Activated CD8-positive, alpha-beta memory T cell treated with anti-CD3 and anti-CD28 coated beads for 1 hour (primary cell): ENCODE measurements at places on chromosomes 3 and 15.

- DNase-seq, result no peak
Measured at GRCh38 chr3:183638101-183638852, 2.9 kb downstream of the KLHL24 start.

DNA sequence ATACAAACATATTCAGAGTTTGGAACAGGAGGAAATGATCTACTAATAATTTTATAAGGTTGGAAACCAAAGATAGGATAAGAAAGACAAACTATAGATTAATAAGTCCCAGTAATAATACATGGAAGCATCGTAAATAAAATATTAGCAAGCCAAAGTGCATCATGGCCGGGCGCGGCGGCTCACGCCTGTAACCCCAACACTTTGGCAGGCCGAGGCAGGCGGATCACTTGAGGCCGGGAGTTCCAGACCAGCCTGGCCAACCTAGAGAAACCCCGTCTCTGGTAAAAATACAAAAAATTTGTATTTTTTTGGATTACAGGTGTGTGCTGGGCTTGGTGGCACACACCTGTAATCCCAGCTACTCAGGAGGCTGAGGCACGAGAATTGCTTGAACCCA is 14.9 kb downstream of the MUC4 start:
- no peak for DNase-seq

- DNase-seq, result no peak
Measured at GRCh38 chr3:52196977-52197376, 983 bp upstream of the ALAS1 start.

DNA sequence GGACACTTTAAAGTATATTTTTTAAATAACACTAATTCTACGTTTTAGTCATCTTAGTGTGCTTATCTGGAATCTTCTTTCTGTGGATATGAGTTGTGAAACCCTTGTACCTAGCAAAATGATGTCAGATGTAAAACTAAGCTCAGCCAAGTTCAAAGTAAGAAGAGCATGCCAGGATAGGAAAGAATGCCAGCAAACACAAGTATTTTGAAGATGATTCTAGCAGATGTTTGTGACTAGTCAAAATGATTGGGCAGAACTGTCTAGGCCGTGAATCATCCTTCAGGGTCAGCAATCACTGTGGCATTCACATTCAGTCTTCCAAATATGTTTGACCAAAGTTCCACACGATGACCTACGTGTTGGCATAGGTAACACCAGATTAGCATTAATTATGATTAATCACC is 5.4 kb upstream of the PLOD2 start:
- DNase-seq, result no peak

GRCh38 chr3:107598926-107599771 is 76.4 kb downstream of the BBX start:
- DNase-seq, result no peak

GRCh38 chr15:50063226-50063625 is 55.8 kb downstream of the ATP8B4 start:
- no peak for DNase-seq

DNA sequence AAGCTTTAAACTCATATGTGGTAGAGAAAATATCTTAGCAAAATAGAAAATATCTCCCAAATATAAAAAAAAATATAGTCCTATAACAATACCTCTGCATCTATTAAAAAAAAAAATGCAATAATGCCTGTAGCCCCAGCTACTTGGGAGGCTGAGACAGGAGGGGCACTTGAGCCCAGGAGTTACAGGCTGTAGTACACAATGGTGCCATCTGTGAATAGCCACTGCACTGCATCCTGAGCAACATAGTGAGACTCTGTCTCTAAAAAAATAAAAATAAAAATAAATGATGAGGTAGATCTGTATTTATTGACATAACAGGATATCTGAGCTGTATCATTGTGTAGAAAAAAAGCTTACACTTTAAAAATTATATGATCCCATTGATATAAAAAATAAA is 70.4 kb downstream of the PFN2 start:
- no peak for DNase-seq

GRCh38 chr3:49716169-49716568 is 3.3 kb downstream of the AMIGO3 start:
- no peak for DNase-seq

DNA sequence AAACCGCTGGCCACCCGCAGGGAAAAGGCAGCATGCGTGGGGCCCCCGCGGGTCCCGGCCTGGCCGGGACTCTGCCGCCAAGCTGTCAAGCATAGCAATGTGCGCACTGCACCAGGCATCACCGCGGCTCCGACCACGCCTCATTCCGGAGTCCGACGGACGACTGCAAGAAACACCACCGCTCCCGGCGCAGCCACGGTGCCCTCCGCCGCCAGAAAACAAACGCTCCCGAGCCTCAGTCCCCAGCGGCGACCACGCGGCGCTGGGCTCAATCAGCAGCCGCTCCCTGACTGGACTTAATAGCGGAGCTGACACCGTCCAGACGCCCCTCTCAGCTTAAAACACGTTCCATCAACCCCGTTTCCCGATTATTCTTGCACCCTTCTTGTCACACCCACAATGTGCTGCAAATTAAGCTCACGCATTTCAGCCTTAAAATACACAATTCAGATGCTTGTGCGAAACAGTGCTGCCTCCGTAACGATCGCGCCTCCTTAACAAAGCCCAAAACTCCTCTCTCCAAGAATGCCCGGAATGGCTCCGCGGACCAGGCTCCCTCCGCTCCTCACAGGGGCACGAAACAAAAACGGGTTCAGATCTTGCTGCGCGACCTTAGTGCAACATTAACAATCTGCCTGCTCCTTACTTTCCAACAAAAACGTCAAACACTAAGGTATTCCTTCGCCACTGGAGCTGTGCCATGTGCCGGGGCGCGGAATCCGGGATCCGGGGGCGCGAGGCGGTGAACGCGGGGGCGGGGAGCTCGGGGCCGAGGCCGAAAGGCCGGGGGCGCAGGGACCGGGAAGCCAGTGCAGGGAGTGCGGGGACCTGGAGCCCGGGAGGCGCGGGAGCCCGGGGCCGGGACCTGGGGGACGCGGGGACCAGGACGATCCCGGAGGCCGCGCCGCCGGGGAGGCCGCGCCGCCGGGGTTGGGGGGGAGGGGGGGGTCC is 655 bp downstream of the CYFIP1 start:
- no peak for DNase-seq
